ENCODE measurements at places on chromosomes 6 and 20.

GRCh38 chr6:149031859-149032598 is 285.2 kb downstream of the UST start:
- DNase-seq = no peak

DNA sequence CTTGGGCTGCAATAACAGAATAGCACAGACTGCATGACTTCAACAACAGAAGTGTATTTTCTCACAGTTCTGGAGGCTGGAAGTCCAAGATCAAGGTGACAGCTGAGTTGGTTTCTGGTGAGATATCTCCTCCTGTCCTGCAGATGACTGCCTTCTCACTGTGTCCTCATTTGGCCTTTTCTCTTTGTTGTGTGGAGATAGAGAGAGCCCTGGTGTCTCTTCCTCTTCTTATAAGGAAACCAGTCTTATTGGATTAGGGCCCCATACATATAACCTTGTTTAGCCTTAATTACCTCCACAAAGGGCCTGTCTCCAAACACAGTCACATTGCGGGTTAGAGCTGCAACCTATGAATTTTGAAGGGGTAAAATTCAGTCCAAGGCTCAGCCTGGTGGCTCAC is 57.0 kb upstream of the BMP6 start:
- no peak for DNase-seq

- peak; percentile 1 for DNase-seq
These were observed 195.0 kb upstream of the CEP162 start for GRCh38 chr6:84422380-84422968.

DNA sequence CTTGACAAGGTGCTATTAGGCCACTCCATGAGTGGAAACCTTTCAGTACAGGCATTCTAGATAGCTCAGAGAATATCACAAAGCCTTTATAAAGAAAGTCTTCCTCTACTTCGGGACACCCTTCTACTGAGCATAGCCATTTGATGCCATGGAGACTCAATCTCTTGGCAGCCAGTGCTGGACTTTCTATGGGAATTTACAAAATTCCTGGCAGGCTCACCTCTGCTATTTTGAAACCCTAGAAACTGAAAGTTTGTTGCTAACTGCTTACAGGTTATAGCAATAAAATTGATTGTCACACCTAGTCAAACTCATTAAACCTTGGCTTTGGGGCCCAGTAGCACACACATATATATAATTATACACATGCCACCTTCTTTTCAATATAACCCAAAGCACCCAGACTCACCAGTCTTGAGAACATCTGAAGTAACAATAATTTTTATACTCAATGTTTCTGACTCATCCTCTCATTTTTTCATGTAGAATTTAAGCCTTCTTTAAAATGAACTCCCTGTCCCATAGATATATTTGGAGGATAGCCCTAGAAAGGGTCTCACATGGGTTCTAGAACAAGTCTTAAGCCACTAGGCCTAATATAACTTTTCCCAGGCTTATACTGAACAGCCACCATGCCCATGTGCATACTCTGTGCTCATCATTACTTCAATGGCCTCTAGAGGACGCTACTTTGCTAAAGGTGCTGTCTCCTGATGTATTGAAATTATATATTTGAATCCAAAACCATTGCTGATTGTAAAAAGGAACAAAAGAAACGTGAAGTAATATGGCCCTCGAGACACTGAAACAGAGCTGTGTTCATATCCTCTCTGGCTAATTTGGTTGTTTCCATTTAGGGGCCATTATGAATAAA is 368.1 kb upstream of the MARCKS start:
- no peak for DNase-seq

DNA sequence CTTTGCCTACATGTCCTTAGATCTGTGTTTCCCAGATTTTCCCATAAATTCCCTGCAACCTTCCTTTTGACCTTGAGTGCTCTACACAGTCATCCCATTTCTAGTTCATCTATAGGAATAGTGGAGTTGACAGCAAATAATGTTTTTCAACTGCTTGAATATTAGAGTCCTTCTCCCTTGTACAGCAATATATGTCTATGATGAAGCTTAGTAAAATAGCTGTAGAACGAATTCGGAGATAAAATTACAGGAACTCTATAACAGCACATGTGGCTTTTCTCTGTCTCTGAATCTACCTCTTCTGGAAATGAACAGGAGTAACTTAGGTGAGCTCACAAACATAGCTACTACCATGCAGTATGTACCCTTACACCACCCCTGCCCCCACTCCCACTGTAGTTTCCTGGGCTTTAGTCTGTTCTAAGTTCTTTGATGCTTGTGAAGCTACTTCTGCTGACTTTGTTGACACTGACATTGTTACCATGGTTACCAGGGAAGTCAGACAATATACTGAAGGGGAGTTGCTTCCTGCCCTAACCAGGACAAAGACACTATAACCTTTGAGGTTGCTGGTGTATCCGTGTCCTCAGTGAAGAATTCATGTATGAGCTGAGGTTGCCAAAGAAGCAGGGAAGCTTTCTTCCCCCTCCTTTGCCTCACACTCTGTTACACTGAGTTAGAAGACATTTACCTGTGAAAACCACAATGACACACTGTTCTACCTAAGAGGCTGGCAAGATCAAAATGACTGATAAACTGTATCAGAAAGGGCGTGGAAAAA is 35.8 kb upstream of the SHLD1 start:
- DNase-seq = no peak

- no peak for DNase-seq
These were observed 213.1 kb downstream of the CDH26 start for GRCh38 chr20:60171313-60171712.

- no peak for DNase-seq
These were observed 10.5 kb downstream of the SLC17A1 start for GRCh38 chr6:25821341-25821740.

DNA sequence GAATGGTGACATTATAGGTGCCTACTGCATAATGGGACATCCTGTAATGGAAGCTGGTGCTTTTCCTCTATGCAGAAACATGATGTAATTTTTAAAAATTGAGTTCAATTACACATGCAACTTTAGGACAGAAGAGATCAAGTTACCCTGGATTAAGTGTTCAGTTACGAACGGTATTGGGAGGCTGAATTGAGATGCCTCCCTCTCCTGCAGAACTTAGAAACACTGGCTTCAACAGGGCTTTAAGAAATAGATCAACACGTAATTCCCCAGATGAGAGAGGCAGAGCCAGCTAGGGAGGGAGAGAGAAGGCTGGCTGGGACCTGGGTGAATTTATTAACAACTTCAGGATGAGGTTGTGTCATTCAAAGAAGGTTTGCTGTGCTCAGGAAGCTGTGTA is 232.8 kb downstream of the CDH26 start:
- no peak for DNase-seq

GRCh38 chr6:90468080-90468479 is 118.8 kb downstream of the MAP3K7 start:
- no peak for DNase-seq

GRCh38 chr6:168243812-168244376 is 75.7 kb downstream of the DACT2 start:
- DNase-seq = no peak

- DNase-seq = no peak
These were observed 332.6 kb upstream of the EPHA7 start for GRCh38 chr6:93751969-93752368.

DNA sequence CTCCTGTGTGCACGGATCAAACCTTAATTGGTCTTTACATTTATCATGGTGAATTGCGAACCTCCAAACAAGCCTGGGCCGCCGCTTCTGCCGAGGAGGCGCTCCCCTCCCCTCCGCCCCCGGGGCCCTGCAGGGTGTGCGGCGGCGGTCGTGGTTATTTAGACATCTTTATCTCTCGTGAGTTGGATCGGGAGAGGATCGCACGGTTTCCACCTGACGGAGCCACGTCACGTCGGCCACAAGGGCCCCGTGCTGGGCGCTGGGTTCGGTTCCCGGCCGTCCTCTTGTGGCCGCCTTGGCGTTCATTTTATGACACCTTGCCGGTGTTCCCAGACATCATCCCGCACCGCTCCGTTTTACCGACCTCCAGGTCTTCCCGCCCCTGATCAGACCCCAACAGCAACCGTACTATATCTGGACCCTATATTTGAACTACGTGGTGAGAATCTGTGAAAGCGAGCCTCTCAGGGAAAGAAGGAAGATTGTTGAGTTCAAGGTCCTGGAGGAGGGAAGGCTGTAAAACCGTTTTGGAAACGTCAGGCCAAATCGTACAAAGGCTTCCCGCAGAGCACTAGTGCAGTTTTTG is 1.3 kb upstream of the CNR1 start:
- no peak for DNase-seq

- no peak for DNase-seq
These were observed 6.7 kb downstream of the APMAP start for GRCh38 chr20:24985802-24986201.

DNA sequence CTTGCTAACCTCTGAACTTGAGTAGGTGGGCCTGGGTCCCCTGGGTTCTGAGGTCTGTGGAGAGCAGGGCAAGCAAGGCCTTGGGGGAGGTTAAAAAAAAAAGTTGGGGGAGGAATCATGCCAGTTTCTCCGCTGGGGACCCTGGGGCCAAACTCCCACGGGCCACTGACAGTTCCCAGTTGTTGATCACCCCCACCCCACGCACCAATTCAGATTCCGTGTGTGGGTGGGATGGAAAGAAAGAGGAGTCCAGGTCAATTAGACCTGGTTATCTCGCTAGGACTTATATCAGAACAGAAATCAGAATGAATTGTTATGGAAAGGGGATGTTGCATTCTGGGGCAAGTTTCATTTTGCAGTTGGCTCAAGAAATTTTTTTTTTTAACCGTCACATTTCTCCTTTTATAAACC is 46.7 kb upstream of the SUPT3H start:
- DNase-seq = no peak

- no peak for DNase-seq
These were observed 69.9 kb downstream of the ATXN1 start for GRCh38 chr6:16691324-16691723.

DNA sequence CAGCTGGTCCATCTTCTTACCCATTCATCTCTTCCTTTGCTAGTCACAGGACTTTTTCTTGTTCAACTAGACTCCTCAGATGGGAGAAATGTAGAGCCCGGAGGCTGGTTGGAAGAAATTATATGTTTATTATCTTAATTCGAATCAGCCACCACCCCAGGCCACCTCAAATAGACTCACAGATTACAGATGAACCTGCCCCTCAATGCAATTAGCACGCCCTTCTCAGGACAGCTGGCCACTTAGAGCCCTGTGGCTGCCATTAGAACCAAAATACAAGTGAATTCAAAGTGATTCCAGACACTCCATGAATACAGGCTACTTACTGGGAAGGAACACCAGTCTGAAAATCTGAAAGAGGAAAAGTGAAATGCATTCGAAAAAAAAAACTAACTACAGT is 176.4 kb downstream of the MAFB start:
- DNase-seq = no peak

DNA sequence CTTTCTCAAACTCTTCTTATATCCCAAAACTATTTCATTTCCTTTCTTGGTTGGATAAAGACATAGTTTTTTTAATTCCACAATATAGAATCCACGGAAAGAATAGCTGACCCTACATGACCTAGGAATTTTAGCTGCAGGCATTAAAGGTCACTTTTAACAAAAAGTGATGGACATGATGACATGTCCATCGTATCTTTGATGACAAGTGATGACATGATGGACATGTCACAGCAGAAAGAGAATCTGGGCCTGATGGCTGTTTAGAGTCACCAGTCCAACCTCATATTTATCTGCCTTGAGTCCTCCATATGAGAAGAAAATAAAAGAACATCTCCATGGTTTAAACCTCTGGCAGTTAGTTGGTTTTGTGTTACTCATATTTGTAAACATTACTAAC is 106.2 kb downstream of the PLG start:
- DNase-seq = no peak

DNA sequence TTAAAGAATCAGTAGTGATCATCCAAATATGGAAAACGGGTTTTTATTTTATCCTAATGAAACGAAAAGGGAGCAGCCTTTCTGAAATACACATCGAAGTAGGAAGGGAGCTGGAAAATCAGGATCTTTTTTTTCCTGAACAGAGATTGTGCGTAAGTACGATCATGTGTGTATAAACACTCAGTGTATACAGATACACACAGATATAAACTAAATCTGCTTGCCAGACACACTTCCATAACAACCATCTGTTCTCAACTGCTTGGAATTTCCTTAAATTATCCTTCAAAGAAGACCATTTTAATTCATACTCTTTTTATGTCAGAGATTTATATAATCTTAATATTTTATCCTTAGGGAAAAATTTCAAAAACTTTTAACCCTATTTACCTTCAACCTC is 110.7 kb downstream of the CHD6 start:
- no peak for DNase-seq

- DNase-seq = no peak
These were observed 22.3 kb downstream of the BNIP5 start for GRCh38 chr6:36314221-36315014.

GRCh38 chr6:124055395-124055794 is 251.7 kb downstream of the NKAIN2 start:
- DNase-seq = no peak

DNA sequence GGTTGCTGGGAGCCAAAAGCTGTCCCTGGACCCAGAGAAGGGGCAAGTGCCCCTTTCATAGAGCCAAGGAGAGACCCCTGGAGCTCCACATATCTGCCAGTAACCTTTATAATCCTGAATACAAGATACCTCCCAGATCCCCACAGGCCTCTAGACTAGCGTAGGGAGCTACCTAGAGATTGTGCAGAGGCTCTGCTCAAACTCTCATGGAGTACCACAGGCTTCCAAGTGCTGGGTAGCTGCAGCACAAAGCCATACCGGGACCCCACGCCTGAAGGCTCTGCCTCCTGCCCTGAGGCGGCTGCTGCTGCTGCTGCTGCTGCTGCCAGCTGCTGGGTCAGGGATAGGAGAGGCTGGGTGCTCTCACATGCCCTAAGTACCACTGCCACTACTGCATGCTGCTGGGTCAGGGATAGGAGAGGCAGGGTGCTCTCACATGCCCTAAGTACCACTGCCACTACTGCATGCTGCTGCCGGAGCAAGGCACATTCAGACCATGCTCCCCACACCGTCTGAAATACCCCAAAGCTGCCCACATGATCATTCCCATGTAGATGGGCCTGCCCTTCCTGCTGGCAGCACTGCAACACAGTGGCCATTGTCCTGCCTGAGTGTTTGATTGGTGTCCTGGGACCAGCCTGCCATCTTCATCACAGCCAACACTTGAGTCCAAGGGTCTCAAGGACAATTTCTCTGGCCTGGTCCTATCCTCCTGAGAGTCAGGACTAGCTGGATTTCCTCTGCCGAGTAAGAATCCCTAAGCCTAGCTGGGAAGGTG is 1434.3 kb upstream of the ADGRB3 start:
- DNase-seq = no peak

GRCh38 chr20:1804554-1804956 is 90.7 kb upstream of the SIRPA start:
- no peak for DNase-seq

DNA sequence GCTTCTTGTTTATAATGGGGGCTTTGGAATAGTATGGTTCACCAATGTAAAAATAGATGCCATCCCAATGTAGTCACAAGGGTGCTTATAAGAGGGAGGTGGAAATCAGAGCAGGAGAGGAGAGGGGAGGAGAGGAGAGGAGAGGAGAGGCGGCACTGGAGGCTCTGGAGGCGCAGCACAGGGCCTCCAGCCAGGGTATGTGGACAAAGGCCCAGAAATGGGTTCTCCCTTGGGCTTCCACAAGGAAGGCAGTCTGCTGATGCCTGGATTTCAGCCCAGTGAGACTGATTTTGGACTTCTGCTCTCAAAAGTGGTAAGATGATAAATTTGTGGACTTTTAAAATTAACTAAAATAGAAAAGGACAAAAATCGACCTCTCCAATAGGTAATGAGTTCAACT is 116.8 kb downstream of the RNASET2 start:
- DNase-seq = no peak

GRCh38 chr6:90459225-90459758 is 127.6 kb downstream of the MAP3K7 start:
- no peak for DNase-seq

- no peak for DNase-seq
These were observed 105.6 kb downstream of the CDH26 start for GRCh38 chr20:60063739-60064380.
